Inflammatory macrophage treated with lipopolysaccharide for 4 hours (primary cell): ENCODE measurements at places on chromosomes 7 and 10.
A peak's percentile ranks its signal among the peaks of the same experiment; 100 is the strongest.

- DNase-seq, result no peak
These were observed 1.0 kb downstream of the STX1A start for GRCh38 chr7:73718438-73718881.

DNA sequence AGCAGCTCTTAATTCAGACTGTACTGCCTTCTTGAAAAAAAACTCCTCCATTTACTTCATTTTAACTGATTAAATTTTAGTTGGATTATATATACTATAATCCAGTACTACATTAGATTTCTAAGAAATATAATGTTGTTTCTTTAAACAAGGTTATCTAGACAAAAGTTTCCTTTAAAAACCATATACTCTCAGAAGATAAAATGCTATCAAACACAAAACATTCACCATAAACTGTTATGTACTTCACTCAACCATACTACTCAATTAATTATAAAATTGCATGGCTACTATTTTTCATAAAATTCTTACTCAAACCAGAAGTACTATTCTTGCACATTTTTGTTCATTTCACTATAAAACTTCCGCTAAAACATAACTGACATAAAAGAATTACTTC is 12.7 kb downstream of the GPR22 start:
- no peak for DNase-seq

GRCh38 chr10:11901454-11901832 is 78.3 kb downstream of the PROSER2 start:
- DNase-seq, result no peak

GRCh38 chr10:96093948-96094347 is 36.1 kb upstream of the ZNF518A start:
- no peak for DNase-seq

DNA sequence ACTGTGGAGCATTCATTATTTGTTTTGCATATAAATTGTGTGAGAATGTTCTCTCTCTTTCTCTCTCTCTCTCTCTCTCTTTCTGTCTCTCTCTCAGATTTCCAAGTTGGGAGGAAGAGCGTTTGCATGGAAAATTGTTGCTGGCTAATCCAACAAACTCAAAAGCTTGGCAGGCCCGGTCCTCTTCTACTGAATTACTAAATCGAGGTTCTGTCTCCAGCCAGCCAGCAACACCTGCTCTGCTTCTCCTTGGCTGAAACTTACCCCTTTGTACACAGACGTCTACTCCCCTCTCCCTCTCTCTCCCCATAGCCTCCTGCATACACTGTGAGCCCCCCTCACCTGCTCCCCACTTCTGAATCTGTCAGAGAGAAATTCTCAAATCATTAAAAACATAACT is 996.4 kb upstream of the AUTS2 start:
- DNase-seq, result no peak

GRCh38 chr10:84256510-84257342 is 11.9 kb downstream of the RGR start:
- peak; percentile 6 for DNase-seq

DNA sequence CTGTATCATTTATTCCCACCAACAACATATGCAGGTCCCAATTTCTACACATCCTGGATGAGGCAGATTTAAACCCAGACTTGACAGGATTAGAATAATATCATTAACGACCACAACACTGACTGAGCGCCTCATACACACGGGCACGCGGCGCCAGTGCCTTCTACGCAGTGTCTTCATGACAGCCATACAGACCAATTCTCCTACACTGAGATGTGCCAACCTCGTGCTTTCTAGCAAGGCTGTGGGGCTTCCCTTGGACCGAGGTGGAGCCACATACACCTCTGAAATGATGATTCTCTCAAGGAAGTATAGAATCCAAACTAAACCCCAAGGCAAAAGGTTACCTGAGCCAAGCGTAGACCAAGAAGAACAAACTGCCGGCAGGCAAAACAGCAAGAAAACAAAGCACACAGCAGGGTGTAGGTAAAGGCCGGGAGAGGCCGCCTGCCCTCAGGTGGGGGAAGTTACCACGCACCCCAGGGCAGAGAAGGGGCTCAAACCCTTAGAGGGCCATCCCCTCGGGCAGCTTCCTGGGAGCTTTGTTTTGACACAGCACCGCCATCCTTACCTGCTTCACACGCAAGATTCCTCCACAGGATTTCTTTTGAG is 75.8 kb downstream of the DLG5 start:
- no peak for DNase-seq

DNA sequence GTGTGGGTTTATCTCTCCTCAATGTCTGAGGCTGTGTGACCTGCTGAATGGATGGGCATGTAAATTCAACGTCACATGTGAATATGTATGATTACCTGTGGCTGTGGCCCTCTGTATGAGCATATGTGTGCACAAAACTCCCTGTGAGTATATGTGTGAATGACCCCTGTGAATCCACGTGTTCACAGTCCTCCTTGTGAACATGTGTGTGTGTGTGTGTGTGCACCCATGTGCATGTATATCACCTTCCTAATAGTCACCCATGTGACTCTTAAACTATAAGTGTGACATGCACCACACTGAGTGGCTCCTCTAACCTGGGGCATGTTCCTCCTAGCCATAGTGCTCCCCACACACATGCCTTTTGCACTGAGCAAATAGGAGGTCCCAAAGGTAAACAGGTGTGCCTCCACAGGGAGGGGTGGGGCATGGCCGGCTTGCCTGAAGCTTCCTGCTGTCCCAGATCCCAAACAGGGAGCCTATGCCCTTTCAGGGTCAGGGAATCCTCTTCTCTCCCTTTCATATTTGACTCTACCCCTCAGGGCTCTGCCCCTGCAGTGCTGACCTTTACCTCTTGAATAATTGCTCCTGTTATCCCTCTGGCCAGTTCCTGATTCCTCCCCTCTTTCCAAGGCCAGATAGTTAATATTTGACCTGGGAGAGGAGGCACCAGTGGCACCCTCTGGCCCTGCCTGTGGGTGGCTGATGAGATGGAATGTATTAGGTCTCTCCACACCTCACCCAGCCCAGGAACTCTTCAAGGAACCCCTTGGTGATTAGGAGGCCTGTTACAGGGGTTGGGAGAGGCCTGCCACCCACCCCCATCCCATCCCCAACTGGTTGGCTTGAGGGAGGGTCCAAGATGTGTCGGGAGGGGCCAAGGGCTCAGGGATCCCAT is 1.9 kb downstream of the SEMA4G start:
- no peak for DNase-seq

DNA sequence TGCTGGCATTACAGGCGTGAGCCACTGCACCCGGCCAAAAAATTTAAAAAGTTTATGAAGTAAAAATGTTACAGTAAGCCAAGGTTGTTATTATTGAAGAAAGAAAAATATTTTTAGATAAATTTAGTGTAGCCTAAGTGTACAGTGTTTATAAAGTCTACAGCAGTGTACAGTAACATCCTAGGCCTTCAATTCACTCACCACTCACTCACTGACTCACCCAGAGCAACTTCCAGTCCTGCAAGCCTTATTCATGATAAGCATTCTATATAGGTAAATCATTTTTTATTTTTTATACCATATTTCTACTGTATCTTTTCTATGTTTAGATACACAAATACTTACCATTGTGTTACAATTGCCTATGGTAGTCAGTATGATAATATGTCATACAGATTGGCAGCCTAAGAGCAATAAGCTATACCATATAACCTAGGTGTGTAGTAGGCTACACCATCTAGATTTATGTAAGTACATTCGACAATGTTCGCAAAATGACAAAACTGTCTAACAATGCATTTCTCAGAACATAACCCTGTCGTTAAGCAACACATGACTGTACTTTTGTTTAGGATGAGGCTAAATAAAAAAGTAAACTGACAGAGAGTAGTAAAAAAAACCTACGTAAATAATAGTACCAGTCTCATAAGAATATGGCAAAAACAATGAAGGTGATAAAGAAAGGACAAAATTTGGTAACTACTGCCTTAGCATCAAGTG is 77.8 kb upstream of the FAM133B start:
- no peak for DNase-seq
